ENCODE measurements at places on chromosomes 1 and 21. TPM values are rescaled to one million over a fixed set of nuclear protein-coding genes. Genes with fewer than 3 reads are reported as not detected.

- no peak overlapping the region for H3K27ac ChIP-seq
- no peak for DNase-seq
- H3K4me1 ChIP-seq: no peaks in the 10 kb centered on the region
- H3K27me3 ChIP-seq: peaks cover 12% of the 10 kb centered on the region
- H3K36me3 ChIP-seq: no peaks in the 10 kb centered on the region
These were observed 17.2 kb downstream of the KIF26B start for GRCh38 chr1:245172026-245172425.

DNA sequence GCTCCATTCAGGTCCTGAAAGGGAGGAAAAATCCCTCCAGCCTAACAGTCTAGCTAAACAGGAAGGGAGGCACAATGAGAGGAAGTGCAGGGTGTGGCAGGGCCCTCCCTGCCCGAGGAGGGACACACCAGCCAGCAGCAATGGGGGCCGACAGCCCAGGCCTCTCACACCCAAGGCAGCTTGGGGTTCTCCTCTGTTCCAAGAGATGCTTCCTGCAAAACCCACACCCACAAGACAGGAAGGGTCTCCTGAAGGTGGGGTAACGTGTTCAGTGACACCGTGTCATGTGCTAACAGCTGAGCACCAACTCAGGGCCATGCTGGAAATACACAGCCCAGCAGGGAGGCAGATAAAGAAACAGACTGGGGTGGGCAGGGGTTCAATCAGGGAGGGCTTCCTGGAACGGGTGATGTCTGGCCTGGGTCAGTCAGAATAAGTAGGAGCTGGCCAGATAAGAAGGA lies 10.2 kb downstream of the ECE1 start:
- H3K27ac ChIP-seq: peak overlapping the region; percentile 93
- H3K36me3 ChIP-seq: peaks cover 44% of the 10 kb centered on the region
- peaks cover 58% of the 10 kb centered on the region for H3K4me1 ChIP-seq
- no peaks in the 10 kb centered on the region for H3K27me3 ChIP-seq
- DNase-seq: peak; percentile 47

DNA sequence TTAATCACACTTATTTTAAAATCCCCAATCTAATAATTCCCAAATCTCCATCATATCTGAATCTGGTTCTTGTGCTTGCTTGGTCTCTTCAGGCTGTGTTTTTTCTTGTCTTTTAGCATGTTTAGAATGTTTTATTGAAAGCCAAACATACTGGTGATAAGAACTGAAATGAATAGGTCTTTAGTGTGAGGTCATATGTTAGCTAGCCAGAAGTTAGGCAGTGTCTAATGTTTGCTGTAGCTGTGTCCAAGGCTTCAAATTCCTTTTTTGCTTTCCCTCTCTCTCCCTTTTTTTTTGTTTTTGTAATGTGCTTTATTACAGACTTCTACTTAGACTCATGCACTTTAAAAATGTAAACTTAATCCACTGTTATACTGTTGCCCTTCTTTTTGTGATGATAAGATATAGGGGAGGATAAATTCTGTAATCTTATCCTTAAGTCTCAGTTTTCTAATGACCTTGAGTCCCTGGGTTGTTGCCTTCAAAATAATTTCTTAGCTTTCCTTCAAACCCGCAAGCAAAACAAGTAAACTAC lies 725.1 kb downstream of the BRINP3 start:
- no peak overlapping the region for H3K4me3 ChIP-seq
- H3K36me3 ChIP-seq: no peaks in the 10 kb centered on the region
- H3K27me3 ChIP-seq: no peaks in the 10 kb centered on the region
- DNase-seq: no peak
- H3K27ac ChIP-seq: no peak overlapping the region

DNA sequence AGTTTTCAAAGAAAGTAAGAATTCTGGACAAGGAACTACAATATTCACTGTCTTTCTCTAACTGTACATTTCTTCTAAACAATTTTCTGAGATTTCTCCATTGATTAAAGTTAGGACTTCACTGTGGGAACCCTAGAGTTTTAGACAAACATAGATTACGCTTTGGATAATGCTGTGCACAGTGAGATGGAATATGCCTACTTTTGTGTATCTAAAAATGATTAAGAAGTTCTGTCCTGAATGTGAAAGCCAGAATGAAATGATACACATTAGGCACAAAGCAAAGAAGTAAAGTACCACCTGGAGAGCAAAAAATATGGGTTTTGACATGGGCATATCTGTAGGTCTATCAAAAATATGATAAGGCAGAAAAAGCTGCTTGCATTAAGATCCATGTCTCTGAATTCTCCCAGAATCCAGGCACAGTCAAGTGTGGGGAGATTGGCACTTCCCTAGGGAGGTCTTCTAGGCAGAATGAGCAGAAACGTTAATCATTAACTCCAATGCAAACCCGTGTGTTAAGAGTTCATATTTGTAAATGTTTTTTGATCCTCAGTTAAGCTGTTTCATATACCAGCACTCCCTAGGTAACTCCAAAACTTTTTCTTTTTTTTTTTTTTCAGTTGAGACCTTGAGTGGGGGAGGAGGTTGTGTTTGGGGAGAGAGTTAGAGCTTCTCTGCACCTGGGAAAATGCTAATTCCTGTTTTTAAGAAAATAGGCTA lies 467.1 kb downstream of the LMO4 start:
- H3K4me1 ChIP-seq: no peaks in the 10 kb centered on the region
- H3K4me3 ChIP-seq: no peak overlapping the region
- no peaks in the 10 kb centered on the region for H3K36me3 ChIP-seq
- H3K27me3 ChIP-seq: no peaks in the 10 kb centered on the region

CD1D gene
- total RNA-seq: not detected

GRCh38 chr1:176794897-176795508 lies 332.0 kb downstream of the PAPPA2 start:
- H3K4me3 ChIP-seq: no peak overlapping the region
- no peaks in the 10 kb centered on the region for H3K4me1 ChIP-seq
- H3K36me3 ChIP-seq: no peaks in the 10 kb centered on the region
- no peaks in the 10 kb centered on the region for H3K27me3 ChIP-seq
- H3K27ac ChIP-seq: no peak overlapping the region

DNA sequence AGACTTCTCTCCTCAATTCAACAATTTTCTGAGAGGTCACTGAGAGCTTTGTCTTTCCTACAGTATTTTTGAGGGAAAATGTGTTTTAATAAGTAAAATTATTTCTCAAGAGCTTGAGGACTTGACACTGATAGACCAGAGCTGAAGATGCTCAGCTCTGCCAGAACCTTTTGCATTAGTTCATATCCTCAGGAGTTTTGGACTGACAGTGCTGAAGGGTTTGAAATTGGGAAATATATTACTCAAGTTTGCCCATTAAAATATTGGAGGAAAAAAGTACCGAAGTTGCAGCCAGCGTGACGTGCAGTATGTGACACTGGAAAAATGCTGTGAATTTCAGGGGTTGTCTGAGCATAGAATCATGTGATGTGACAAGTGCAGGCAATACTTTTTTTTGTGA lies 346.6 kb upstream of the DPYD start:
- no peaks in the 10 kb centered on the region for H3K36me3 ChIP-seq
- H3K27me3 ChIP-seq: no peaks in the 10 kb centered on the region
- H3K4me3 ChIP-seq: no peak overlapping the region
- no peak overlapping the region for H3K27ac ChIP-seq

ZBTB48 gene
- 33.2 TPM for total RNA-seq

SSBP3 gene
- 90.0 TPM for total RNA-seq

- no peaks in the 10 kb centered on the region for H3K27me3 ChIP-seq
- no peak overlapping the region for H3K27ac ChIP-seq
- no peaks in the 10 kb centered on the region for H3K36me3 ChIP-seq
- H3K4me1 ChIP-seq: peaks cover 36% of the 10 kb centered on the region
- H3K4me3 ChIP-seq: no peak overlapping the region
These were observed 127.5 kb downstream of the RHOU start for GRCh38 chr1:228862542-228863505.

C1orf226 gene
- total RNA-seq: not detected

- no peak for DNase-seq
- no peaks in the 10 kb centered on the region for H3K4me1 ChIP-seq
- H3K4me3 ChIP-seq: no peak overlapping the region
- no peak overlapping the region for H3K27ac ChIP-seq
- H3K36me3 ChIP-seq: no peaks in the 10 kb centered on the region
These were observed 20.0 kb upstream of the LAMC1 start for GRCh38 chr1:183003203-183003602.

DNA sequence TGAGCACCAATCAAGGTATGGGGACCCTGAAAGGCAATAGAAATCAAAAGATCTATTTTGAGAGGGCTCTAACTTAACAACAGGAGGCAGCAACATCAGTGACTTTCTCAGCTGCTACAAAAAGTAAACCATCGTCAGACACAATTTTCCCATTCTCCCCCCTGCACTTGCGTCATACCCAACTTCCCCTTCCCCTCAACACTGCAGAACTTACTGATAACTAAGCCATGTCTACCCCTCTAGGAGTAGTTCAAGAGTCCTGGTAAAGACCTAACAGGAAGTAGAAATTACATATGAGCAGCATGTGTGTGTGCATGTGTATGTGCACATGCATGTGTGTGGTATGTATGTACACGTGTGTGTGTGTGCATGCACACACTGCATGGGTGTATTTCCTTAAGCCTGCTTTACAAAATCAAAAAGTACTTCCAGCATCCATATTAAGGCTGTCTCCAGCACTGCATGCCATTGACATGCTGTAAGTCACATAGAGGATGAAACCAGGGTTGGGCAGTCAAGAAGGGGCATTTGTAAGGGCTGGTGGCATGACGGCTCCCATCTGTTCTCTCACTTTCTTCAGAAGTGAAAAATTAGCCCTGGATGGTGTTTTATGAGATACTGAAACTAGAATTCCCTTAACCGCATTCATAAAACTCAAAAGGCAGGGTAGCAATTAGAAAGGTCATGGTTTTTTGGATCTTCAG lies 460.1 kb upstream of the RUNX1 start:
- H3K27me3 ChIP-seq: peaks cover 6% of the 10 kb centered on the region
- no peak overlapping the region for H3K27ac ChIP-seq
- H3K36me3 ChIP-seq: no peaks in the 10 kb centered on the region
- no peak for DNase-seq
- peaks cover 22% of the 10 kb centered on the region for H3K4me1 ChIP-seq
- H3K4me3 ChIP-seq: no peak overlapping the region

OR2AK2 gene
- total RNA-seq: not detected

- no peak overlapping the region for H3K27ac ChIP-seq
- H3K4me1 ChIP-seq: no peaks in the 10 kb centered on the region
- no peak overlapping the region for H3K4me3 ChIP-seq
- no peak for DNase-seq
- no peaks in the 10 kb centered on the region for H3K36me3 ChIP-seq
- H3K27me3 ChIP-seq: peaks cover 9% of the 10 kb centered on the region
These were observed 30.2 kb upstream of the TNR start for GRCh38 chr1:175773571-175773970.

DNA sequence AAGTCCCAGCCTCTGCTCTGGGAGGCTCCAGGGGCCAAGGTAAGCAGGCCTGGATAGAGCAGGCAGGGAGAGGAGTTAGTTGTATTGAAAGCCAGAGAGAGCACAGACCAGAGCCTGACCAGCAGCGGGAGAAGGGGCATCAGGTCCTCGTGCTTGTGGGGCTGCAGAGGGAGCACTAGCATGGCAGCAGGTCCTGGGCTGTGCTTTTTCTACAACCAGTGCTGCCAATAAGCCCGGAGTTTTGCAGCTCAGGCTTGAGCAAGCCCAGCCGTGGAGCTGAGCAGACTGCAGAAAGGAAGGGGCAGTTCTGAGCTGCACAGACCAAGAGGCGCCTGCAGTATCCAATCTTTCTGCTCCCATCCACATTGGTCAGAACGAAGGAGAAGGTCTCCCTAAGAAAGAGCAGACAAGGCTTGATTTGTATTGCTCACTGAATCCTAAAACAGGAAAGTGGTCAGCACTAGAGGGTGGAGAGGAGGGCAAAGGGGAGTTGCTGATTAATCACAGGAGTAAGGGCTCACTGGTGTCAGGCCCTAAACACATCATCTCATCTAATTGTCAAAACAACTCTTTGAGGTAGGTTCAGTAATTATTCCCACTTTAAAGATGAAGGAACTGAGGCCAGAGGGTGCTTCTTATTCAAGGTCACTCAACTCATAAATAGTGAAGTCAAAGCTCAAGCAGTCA lies 2.7 kb downstream of the DENND2D start:
- H3K27ac ChIP-seq: peak overlapping the region; percentile 93
- peaks cover 77% of the 10 kb centered on the region for H3K4me1 ChIP-seq
- H3K4me3 ChIP-seq: peak overlapping the region; percentile 96
- H3K36me3 ChIP-seq: peaks cover 77% of the 10 kb centered on the region

DNA sequence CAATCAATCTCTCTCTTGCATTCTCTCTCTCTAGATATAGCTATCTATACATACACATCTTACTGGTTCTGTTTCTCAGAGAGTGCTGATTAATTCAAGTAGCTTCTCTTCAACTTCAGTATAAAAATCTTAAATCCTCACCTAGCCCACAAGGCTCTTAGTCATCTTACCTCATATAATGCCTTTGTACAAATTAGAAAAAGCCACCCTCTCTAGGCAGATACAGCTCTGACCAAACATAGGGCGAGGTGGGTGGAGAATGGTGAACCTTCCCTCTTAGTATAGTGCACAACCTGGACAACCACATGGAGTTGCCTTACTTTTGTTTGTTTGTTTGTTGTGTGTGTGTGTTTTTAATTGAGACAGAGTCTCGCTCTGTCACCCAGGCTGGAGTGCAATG lies 5.1 kb upstream of the INAVA start:
- H3K27ac ChIP-seq: no peak overlapping the region
- DNase-seq: peak; percentile 27
- peaks cover 51% of the 10 kb centered on the region for H3K4me1 ChIP-seq
- no peak overlapping the region for H3K4me3 ChIP-seq

NBPF11 gene
- total RNA-seq: 9.8 TPM

- no peaks in the 10 kb centered on the region for H3K4me1 ChIP-seq
- no peak overlapping the region for H3K4me3 ChIP-seq
- H3K36me3 ChIP-seq: no peaks in the 10 kb centered on the region
- H3K27ac ChIP-seq: no peak overlapping the region
- peaks cover 11% of the 10 kb centered on the region for H3K27me3 ChIP-seq
These were observed 21.0 kb upstream of the PADI2 start for GRCh38 chr1:17140279-17140678.

PGLYRP3 gene
- not detected for total RNA-seq

DNA sequence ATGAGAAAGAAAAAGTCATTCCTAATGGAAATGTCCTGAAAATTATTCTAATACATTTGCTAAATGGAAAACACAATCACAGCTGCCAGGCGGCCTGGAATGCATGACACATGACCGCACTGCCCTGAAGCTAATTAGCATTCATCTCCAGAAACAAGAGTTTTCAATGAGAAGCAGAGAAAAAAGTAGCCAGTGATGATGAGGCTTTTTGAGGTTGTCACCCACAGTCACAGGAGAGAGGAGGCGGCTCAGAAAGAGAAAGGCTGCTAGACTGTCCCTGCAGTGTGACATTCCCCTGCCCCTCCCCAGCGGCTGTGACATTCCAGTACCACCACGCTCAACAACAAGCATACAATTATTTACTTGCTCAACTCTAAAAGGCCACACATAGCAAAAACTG lies 122.9 kb upstream of the KRTAP19-8 start:
- H3K4me1 ChIP-seq: peaks cover 51% of the 10 kb centered on the region
- DNase-seq: no peak
- no peak overlapping the region for H3K27ac ChIP-seq
- no peaks in the 10 kb centered on the region for H3K27me3 ChIP-seq

Data from activated CD4-positive, alpha-beta memory T cell treated with anti-CD3 and anti-CD28 coated beads, Interleukin-2, amount 10 ng/mL, durations not matched to agents 7 days and 5 days (primary cell).